ENCODE measurements at places on chromosomes 1 and 21.

DNA sequence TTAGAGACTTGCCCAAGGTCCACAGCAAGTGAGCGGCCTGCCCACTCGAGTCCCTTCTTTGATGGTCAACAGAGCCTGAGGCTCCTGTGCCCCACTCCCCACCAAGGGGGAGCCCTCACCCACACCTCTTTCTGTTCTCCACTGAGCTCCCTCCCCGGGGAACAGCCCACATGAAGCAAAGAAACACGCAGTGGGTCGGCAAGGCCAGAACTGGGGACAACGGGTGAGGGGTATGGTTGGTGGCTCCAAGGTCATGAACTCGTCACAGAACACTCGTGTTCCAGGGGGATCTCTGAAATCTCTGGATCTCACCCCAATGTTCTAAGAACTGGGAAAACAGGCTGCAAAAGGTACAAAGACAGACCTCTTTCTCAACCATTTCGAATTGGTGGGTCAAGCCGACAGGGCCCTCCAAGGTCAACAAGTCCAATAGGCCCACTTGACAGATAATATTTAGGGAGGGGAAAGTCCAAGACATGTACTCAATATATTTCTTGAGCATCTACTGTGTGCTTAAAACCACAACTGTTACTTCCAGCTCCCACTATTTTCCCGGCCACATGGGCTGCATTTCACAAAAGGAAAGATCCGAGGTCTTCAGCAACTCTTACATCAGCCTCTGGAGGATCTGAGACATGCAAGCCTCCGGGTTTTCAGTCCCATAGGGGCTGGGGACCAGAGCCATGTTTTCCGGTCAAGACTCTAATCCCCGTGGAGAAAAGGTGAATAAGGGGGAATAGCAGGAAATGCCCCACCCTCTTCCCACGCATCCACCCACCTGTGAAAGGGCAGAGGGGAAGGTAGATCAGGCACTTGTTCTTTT, 1.1 kb upstream of the RAP1GAP start:
- no peak for DNase-seq

GRCh38 chr1:207362962-207363860, 41.7 kb downstream of the CD55 start:
- DNase-seq, result peak; percentile 71

- DNase-seq, result peak; percentile 27
Observed at GRCh38 chr21:25733859-25734653, 648 bp downstream of the ATP5PF start.

DNA sequence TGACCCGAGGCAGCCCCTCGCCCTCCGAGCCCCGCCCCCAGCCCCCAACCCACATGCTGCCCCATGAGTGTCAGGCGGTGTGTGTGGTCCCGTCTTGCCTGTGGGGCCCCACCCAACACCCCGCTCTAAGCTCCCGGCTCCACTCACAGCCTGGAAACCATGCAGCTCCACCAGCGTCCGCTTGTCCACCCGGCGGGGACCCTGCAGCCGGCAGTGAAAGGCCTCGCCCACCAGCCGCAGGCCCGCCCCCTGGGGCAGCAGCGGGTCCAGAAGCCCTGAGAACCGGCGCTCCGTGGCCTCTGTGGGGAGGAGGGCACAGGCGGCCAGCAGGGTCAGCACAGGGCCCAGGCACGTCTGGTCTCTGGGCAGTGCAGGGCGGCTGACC, 2.7 kb downstream of the C1QTNF12 start:
- DNase-seq, result no peak

- no peak for DNase-seq
Observed at GRCh38 chr1:52368383-52369172, 2.6 kb upstream of the CC2D1B start.

- no peak for DNase-seq
Observed at GRCh38 chr1:33018112-33018511, 18.6 kb downstream of the AK2 start.

DNA sequence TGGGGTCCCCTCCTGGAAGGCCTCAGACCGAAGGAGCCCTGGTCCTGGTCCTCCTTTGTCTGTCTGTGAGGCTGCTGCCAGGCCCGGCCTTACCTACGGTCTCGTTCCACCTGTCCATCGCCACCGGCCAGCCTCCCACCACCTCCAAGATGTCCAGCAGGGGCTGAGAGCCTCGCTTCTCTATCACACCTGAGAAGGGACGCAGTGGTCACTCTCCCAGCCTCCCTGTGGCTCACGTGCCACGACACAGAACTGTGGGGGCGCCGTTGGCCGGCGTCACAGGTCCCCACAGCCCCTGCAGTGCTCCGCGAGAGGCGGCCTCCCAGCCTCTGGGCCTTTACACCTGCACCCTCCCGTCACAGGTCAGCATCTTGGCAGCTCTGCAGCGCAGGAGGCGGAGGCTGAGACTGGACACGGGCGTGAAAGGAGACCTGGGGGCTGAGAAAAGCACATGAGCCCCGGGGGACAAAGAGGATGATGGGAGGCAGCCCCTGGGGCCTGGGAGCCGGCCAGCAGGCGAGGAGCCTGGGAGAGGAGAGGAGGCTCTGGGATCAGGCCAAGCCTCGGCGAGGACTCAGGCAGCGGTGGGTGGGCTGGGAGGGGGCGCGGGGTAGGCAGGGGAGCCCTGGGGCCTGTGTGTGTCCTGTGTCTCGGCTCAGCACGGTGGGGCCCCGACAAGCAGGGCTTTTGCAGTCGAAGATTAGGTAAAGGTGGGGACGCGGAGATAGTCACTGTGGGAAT, 20.5 kb downstream of the PRXL2B start:
- no peak for DNase-seq

DNA sequence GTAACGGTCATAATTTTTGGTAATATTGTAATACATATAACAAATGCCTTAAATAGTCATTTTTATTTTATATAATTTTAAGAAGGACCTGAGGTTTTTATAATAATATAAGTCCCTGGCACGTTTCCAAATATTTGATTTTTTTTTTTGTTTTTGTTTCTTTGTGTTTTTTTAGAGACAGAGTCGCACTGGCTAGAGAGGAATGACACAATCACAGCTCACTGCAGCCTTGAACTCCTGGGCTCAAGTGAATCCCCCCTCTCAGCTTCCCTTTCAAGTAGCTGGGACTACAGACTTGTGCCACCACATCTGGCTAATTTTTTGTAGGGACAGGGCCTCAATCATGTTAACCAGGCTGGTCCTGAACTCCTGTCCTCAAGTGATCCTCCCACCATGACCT, 29.7 kb downstream of the ARHGAP29 start:
- DNase-seq, result no peak

DNA sequence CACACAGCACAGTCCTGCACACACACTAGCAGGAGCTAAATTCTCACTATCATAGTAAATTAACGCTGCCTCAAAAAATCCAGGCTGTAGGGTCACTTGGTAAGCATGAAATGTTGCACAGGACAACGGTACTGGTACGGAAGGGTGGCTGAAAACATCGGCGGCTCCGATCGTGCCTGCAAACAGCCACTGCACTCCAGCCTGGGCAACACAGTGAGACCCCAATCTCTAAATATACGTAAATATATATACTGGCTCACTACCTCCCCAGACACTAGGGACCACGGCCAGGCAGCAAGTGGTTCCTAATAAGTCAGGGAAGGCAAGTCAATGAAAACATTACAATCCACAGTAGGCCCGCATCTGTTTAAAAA, 44.3 kb downstream of the GLIS1 start:
- DNase-seq, result no peak

DNA sequence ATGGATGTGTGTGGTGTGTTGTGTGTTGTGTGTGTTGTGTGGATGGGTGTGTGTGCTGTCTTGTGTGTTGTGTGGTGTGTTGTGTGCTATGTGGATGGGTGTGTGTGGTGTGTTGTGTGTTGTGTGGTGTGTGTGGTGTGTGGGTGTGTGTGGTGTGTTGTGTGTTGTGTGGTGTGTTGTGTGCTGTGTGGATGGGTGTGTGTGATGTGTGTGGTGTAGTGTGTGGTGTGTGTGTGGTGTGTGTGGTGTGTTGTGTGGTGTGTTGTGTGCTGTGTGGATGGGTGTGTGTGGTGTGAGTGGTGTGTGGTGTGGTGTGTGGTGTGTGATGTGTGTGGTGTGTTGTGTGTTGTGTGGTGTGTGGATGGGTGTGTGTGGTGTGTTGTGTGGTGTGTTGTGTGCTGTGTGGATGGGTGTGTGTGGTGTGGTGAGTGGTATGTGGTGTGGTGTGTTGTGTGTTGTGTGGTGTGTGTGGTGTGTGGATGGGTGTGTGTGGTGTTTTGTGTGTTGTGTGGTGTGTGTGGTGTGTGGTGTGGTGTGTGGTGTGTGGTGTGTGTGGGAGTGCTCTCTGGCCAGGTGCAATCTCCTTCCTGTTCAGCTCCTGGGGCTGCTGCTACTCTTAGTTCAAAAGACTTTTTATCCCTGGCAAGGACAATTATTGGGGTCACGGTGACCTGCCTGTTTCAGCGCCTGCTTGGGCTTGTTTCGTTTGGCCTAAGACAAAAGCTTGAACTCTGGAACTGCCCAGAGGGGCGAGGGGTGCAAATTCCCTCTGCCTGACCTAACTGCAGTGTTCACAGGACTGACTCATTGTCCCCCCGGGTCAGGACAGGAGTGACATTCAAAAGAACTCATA, 101.1 kb downstream of the UBIAD1 start:
- DNase-seq, result no peak

DNA sequence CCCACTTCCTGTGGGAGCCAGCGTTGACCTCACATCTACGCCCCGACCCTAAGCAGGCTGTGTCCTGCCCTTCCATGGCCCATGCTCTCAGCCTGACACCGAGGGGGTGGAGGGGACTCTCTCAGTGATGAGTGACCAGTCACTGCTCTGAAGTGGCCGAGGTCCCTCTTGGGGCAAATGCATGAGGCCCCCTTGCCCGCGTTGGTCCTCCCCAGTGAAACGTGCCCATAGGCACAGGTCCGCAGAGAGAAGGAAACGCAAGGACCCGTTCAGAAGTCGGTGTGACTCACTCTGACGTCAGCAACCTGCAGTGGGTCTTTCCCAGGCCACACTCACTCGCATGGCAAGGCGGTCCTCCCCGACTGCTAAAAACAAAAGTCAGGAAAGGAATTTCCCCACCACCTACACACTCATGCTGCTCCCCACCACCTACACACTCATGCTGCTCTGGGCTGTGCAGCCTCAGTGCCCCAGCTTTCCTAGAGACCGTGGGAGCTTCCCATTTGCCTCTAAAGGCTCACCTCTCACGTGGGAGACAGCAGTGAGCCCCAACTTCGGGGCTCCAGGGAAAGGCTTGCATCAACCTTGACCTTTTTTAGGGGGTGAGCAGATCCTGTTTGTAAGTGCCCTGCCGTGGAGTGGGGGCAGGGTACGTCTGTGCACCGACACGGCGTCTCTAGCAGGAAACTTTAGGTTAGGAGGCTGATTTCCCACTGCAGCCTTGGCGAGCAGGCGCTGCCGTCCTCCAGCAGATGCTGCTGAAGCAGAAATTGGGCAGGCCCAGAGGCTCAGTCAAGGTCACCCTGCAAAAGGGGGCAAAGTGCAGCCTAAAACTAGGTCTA, 11.4 kb downstream of the UBASH3A start:
- DNase-seq, result peak; percentile 96

GRCh38 chr1:94678202-94678848, 136.8 kb upstream of the F3 start:
- DNase-seq, result no peak

DNA sequence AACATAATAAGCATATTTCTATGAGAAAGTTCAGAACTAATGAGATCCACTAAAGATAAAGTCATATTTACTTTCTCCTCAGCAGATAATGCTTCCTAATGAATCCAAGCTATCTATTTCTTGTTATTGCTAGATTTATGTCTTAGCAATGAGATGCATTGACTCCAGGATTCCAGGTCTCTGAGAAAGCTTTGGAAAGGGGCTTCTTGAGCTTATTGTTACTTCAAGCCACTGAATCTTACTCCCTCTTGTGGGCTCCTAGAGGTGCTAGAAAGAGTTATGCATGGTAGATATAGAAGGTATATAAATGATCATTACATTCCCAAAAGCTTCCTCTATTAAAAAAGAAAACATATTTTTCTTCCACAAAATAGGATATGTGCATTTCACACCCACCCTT, 246.4 kb upstream of the ADAMTS5 start:
- DNase-seq, result no peak

DNA sequence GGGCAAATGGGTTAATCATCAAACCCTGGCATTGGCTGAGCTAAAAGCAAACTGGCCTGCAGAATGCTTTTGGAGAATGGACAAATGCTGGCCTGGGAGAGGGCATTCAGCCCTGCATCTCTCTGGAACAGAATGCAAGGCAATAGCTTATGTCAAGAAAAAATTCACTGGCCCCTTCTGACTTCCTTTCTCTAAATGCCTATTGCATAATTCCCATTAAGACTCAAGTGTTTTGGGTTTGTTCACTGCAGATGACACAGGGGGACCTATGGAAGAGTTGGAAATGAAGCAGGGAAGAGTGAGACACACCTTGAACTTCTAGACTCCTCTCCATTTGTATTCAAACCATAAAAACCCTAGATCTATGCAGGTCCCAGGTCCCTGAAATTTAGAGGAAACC, 15.9 kb downstream of the PEA15 start:
- no peak for DNase-seq
